ENCODE measurements at places on chromosomes 3 and 15.

DNA sequence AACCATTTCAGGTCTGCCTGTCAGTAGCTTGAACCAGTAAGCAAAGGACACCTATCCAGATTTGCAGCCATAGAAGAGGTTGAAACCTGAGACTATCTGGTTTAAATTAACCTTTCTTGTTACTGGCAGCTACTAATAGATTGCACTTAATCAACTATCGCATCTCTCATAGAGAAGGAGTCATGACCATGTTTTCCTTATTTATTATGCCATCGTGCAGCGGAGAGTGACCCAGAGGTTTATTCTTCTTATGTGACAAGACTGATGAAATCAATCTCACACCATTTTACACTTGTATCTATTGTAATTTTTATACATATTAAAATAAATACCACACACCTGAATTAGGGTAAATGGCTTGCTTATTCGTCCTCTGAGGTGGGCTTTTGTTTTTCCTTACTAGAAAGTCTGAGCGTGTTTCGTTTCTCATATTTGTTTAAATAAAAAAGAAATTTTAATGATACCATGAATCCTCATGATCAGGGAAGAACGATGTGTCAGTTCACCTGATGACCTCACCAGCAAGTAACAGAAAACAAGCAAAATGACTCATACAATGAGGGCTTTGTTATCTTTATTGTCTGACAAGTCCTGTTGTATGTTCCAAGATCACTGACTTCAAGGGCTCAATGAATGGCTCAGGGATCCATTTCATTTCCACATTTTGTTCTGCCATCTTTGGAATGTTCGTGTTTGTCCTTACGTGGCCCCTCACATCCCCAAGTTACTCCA, 379.5 kb upstream of the DPH6 start:
- DNase-seq: no peak

DNA sequence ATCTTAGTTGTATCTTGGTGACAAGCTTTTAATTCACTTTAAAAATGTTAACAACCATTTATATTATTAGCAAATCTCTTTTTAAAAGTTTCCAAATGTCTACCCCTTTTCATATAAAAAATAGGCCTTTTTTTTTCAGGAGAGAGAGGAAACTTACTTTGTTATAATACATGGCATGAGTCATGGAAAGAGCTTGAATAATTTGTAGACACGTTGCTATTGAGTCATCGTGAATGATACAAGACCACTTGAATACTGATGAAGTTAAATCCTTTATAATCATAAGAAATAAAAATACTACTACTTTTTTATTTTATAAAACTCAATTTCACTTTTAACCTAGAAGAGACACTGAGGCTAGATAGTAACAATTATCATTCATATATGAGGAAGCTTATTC, 70.3 kb upstream of the BBX start:
- DNase-seq: no peak

GRCh38 chr3:178551916-178552321, 15.7 kb downstream of the KCNMB2 start:
- DNase-seq: no peak

DNA sequence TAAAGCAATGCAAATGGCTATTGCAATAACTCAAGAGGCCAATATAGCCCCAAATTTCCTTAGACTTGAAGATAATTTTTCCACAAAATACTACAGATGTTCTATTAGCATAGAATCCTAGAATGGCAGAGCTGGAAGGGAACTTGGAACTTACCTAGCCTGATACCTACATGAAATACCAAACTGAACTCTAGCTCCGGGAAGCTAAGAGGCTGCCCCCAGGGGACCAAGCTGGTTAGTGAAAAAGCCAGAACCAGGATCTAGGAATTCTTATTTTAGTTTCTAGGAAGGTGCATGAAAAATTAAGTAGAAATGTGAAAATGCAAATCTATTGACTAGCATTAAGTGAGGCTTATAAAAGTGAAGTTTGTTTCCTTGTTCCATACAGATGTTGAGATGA, 256.0 kb upstream of the CBLB start:
- DNase-seq: no peak

DNA sequence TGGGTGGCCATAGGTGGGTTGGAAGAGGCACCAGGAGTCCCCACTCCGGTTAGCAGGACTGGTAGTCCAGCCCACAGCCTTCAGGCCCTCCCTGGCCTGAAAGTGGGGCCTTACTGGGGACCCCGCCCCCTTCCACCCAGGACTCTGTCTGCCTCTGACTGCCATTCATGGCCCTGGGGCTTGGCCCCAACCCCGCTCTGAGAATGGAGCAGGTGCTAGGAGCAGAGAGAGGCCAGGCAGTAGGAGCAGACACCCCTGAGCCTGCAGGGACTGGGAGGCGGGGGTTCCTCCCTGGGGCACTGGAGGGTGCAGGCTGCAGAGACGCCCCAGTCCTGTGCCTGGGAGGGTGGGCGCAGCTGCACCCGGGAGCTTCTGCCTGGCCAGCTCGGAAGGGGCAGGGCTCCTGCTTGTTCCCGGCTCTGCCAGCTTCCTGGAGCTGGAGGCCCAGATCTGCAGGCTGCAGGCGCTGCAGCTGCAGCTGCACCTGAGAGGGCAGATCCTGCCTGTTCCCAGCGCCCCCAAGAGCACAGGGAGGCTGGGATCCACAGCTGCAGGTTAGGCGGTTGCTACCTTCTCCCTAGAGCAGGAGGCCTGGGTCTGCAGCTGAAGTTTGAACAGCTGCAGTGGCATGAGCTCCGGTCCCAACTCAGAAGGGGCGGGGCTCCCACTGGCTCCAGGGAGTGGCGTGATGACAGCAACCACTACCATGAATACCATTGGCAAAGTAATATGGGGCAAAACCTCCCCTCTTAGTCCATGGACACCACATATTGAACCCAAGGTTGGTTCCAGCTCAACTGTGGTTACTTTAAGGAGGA, 194.7 kb downstream of the SQOR start:
- no peak for DNase-seq

GRCh38 chr3:67685499-67685898, 31.1 kb upstream of the SUCLG2 start:
- DNase-seq: peak; percentile 72

DNA sequence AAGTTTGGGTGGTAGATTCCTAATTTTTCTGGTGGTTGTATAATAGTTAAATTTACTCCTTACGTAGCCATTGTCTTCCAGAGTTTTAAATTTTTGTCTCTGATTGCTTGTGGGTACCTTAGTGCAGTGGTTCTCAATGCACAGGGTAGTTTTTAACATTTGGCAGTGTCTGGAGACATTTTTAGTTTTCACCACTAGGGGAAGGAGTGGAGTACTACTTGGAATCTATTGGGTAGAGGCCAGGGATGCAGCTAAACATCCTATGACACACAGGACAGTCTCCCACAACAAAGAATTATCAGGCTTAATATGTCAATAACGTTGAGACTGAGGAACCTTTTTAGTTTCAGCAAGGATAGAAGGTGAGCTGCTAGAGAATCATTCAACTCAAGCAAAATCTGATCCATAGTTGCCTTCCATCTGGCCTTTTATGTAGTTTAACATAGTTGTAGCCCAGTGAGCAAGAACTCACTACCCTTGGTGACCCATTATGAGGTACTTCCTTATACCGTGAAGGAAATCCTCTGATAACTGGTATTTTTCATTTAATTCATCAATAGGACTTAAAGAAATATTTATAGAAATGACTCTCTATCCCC, 8.6 kb upstream of the STX19 start:
- no peak for DNase-seq

GRCh38 chr3:65971293-65972252, 67.1 kb downstream of the MAGI1 start:
- DNase-seq: no peak

DNA sequence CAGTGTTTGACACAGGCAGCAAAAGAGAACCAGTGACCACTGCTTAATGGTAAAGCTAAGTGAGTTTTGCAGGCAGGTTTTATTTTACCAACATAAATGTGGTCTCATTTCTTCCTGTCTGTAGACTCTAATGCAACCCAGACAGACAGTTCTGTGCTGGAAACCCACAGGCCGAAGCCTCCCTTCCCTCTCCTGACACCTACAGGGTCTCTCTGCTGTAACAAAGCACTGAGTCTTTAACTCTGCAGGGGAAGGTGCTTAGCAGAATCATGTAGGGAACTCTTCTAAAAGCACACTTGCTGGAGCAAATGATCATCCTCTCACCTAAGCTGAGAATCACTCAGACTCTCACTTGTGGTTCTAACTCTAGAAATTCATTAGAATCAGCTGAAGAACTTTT, 200.3 kb downstream of the KBTBD8 start:
- no peak for DNase-seq

- DNase-seq: no peak
Observed at GRCh38 chr3:123169492-123169929, 32.2 kb upstream of the SEC22A start.

GRCh38 chr3:106392915-106393314, 524.1 kb upstream of the CBLB start:
- DNase-seq: no peak

DNA sequence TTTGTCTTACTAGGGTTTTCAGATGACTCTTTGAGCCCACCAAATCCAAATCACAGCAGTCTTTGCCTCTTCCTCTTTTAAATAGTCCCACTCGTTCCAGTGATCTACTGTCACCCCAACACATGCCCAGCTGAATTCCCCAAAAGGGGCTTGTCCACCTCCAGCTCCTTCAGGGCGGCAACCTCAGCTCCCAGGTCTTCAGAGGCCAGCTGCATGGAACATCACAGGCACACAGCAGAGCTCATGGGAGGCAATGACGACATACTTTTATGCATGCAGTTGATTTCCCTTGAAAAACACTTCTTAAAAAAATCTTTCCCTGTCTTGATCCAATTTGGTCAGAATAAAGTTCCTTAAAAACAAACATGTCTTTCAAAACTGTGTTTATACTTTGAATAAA, 244.3 kb upstream of the NR2F2 start:
- no peak for DNase-seq

GRCh38 chr3:154458560-154458959, 28.6 kb upstream of the GPR149 start:
- DNase-seq: no peak

DNA sequence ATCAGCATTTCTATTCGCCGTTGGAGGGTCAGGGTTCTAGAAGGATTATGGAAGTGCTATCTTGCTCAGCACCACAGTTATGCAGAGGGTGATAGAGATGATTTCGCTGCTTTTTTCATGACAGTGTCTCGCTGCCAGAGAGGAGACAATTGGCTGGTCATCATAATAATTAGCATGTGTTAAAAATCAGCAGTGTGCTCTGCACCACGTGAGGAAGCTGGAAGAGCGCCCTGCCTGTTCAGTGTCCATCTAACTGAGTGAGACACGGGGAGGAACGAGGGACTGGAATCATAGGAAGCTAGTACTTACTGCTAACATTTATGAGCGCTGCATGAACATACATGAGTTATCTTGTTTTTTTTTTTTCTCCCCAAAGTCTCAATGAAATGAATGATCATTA, 116.2 kb upstream of the PLAAT1 start:
- DNase-seq: no peak

GRCh38 chr3:122880624-122881023, 85.8 kb downstream of the SLC49A4 start:
- DNase-seq: no peak

DNA sequence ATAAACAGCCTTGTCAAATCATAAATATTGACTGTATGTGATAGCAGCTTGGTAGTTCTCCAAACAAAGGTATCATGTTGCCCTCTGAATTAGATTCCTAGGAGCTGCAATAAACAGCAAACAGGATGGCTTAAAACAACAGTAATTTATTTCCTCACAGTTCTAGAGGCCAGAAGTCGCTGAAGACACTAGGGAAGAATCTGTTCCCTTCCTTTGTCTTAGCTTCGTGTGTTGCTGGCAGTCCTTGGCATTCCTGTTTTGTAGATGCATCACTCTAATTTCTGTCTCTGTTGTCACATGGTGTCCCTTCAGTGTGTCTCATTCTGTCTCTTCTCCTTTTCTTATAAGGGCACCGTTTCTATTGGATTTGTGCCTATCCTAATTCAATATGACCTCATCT, 679.3 kb downstream of the OTOL1 start:
- DNase-seq: no peak

DNA sequence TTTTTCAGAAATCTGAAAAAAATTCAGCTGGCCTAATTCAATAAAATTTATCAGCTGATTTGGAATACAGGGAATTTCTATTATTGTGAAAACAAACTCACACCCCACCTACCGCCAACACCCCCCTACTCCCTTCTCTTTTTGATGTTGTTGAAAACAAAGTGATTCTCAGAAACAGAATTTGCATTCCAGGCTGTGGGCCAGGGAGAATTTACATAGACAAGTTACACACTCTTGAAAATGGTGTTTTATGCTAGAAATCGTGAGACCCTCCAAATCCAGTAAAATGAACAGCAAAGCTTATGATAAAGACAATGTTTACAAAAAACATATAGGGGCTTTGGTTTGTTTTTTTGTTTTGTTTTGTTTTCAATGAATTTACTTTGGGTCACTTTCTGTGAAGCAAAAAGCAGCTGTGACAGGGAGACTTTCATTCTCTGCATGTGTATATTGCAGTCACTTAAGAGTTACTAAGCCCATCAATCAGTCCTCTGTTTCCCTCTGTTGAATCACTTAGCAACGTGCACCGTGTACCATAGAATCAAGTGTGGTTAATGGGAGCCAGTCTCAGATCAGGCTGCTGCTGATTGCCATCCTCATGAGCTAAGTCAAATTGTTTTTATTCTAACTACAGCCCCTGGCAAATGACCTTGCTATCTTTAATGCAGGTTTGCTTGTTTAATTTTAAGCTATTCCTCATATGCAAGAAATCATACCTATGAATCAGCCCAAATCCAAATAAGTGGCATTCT, 159.8 kb downstream of the ALCAM start:
- no peak for DNase-seq

DNA sequence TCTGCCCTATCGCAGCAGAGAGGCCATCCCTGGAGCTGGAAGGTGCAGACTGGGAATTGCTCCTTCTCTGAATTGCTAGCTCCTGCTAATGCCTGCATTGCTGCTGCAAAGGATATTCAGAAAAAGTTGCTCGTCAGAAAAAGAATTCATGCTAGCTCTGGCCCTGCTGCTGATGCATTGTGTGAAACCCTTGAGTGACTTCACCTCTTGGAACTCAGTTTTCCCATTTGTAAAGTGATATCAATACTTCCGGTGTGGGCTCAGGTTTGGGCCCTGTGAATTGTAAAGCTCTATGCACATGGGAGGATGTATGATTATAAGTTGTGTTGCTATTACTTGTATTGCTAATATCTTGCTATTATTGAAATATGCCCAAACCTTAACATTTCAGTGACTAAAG, 11.4 kb downstream of the SQOR start:
- no peak for DNase-seq

- no peak for DNase-seq
Observed at GRCh38 chr3:59142556-59142955, 92.7 kb upstream of the CFAP20DC start.
